T-helper 2 cell treated with Interferon-gamma antibody and Interleukin-4, amounts not matched to agents 5 μg/mL and 100 μg/mL, for 36 hours (primary cell): ENCODE measurements at places on chromosomes 7 and 10.

- peaks cover 12% of the 10 kb centered on the region for H3K27me3 ChIP-seq
- H3K36me3 ChIP-seq: no peaks in the 10 kb centered on the region
- no peak overlapping the region for H3K4me3 ChIP-seq
- no peak overlapping the region for H3K27ac ChIP-seq
- H3K4me1 ChIP-seq: no peaks in the 10 kb centered on the region
Measured at GRCh38 chr10:129331207-129331838, 135.7 kb upstream of the MGMT start.

- H3K4me1 ChIP-seq: no peaks in the 10 kb centered on the region
- H3K27me3 ChIP-seq: no peaks in the 10 kb centered on the region
- H3K4me3 ChIP-seq: no peak overlapping the region
Measured at GRCh38 chr10:24041034-24041433, 167.9 kb upstream of the KIAA1217 start.

DNA sequence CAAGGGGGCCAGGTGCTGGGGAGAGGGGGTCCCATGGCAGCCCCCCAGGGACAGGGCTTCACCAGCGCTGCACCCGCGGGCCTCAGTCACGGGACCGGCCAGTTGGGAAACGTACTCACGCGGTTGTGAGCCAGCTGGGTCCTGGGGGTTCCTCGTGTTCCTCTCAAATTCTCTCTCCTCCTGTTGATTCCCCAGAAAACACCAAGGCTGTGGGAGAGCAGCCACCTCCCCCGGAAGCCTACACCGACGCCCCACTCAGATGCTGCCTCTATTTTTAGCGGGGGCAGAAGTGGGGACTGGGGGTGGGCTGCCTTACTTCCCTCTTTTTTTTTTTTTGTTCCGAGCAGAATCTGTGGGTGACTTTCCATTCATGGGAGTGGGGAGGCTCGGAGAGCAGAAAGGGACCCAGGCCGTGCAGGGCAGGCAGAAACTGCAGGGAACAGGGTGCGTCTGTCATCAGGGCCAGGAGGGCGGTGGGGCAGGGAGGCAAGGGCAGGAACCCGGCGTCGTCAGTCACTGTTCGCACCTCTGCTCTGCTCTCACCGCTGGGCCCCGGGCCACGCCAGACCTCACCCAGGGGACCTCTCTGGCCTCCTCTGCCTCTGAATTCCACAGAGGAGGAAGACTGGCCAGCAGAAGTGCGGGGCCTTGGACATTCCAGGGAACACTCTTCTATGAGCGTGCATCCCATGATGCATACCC lies 63.1 kb downstream of the CARD11 start:
- H3K4me1 ChIP-seq: peaks cover 57% of the 10 kb centered on the region
- no peak overlapping the region for H3K4me3 ChIP-seq
- H3K36me3 ChIP-seq: peaks cover 41% of the 10 kb centered on the region
- peak overlapping the region; percentile 49 for H3K27ac ChIP-seq

DNA sequence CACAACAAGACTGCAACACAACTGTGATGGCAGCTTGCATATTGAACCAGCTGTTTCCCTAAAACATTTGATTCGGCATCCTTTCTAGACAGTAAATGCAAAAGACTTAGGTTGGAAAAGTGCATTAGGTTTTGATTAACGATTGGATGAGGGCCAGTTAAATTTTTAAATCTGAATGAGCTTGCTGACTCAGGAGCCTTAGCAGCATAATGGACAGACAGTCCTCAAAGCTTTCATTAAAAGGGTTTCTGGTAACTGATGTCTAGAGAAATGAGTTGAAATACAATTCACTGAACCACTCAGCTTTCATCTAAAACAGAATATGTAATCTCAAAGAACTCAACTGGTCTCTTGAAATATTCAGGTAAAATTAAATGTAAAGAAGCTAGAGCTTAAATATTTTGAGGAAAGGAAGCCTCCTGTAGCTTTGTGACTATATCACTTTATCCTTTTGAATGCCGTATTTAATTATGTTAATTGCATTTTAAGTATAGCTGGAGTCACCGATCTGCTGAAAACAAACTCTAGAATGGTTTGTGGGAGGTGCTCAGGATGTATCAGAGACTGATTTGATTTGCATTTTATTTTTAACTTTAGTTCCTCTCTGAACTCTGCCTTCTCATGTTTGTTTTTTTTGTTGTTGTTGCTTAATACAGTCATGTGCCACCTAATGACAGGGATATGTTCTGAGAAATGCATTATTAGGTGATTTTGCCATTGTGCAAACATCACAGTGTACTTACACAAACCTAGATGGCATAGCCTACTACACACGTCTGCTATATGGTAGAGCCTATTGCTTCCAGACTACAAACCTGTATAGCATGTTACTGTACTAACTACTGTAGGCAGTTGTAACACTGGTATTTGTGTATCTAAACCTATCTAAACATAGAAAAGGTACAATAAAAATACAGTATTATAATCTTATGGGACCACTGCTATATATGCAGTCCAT lies 29.2 kb upstream of the ATRNL1 start:
- no peaks in the 10 kb centered on the region for H3K36me3 ChIP-seq
- H3K4me1 ChIP-seq: no peaks in the 10 kb centered on the region
- H3K27me3 ChIP-seq: peaks cover 14% of the 10 kb centered on the region
- no peak for DNase-seq
- no peak overlapping the region for H3K27ac ChIP-seq

- peaks cover 2% of the 10 kb centered on the region for H3K27me3 ChIP-seq
- no peak overlapping the region for H3K27ac ChIP-seq
- H3K4me1 ChIP-seq: no peaks in the 10 kb centered on the region
- no peak for DNase-seq
- H3K36me3 ChIP-seq: no peaks in the 10 kb centered on the region
Measured at GRCh38 chr7:18345641-18346234, 149.8 kb upstream of the HDAC9 start.

DNA sequence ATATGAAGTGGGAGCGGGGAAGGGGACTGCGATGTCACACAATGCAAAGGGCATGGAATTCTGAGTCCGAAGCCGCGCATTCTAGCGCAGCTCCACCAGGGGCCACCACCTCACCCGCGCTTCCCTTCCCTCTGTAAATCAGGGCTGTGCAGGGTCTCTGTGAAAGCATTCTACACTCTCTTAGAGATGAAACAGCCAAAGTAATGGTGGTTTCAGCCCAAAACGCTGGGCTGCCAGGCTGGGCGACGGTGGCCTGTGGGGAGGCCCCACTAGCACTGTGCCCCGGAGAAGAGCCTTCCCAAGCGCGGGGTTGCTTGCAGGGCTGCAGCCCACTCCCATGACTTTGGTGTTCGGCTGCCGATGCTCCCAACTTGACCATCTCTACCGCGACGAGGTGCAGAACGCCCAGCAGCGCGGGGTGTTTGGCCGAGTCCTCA lies 11.4 kb downstream of the ATG9B start:
- no peak for DNase-seq
- H3K36me3 ChIP-seq: peaks cover 21% of the 10 kb centered on the region
- H3K4me1 ChIP-seq: peaks cover 62% of the 10 kb centered on the region
- peak overlapping the region; percentile 79 for H3K27ac ChIP-seq
- peak overlapping the region; percentile 71 for H3K4me3 ChIP-seq
- peaks cover 5% of the 10 kb centered on the region for H3K27me3 ChIP-seq

DNA sequence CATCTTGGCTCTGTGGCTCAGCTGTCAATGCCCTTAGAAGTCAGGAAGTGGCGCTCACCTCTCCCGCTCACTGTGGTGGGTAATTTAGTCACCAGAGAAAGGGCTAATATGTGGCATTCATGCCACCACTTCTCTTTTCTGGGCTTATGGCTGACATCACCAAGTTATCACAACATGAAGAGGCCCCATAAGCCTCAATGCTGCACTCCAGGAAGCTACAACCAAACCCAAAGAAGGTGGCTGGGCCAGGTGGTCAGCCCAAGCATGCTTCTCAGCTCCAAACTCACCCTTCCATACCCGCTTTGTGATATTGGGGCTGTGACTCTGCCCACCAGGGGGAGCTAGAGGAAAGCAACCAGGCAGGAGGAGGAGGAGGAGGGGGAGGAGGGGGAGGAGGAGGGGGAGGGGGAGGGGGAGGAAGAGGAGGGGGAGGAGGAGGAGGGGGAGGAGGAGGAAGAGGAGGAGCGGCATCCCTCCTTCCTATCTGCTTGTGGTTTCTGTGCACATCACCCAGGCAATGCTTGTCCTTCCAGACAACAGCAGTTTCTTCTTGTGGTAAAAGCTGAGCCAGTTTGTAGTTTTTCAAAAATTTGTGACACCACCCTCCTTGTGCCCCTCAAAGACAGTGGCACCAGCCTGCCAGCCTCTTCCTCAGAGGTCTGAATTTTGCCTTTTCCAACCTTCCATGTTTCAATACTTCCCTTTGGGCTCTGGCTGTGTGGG lies 42.1 kb downstream of the CYP26A1 start:
- no peak overlapping the region for H3K27ac ChIP-seq
- DNase-seq: peak; percentile 41
- no peaks in the 10 kb centered on the region for H3K36me3 ChIP-seq
- H3K4me1 ChIP-seq: peaks cover 3% of the 10 kb centered on the region
